ENCODE measurements at places on chromosomes 5 and 9.

GRCh38 chr5:113900816-113901215 lies 387.3 kb downstream of the YTHDC2 start:
- no peak for DNase-seq

DNA sequence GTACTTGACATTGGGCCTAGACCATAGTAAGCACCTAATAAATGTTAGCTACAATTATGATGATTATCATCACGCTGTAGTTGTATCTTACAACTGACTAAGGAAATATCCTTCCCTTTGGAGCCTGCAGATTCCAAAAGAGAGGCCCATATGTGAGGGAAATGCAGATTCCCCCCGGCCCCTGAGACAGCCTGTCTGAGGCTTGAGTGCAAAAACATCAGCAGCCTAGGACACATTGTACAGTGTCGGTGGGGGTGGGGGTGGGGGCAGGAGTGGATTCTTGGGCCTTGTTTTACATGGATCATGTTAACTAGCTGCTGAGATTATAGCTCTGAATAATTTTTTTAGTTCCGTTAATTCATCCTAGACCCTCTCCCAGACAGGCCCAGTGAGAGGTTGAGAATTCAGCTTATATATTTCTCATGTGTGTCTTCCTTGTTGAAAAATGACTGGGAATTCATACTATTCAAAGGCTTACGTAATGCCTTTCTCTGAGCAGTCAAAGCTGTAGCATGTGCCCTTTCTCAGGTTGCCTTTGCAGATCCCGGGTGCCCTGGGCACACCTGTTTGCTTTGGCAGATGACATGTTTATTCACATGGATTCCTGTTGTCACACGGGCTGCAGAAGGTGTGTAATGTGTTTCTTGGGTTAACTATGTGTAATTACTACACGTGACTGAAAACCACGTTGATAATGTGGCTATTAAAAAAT lies 262.8 kb downstream of the NR3C1 start:
- DNase-seq: no peak

DNA sequence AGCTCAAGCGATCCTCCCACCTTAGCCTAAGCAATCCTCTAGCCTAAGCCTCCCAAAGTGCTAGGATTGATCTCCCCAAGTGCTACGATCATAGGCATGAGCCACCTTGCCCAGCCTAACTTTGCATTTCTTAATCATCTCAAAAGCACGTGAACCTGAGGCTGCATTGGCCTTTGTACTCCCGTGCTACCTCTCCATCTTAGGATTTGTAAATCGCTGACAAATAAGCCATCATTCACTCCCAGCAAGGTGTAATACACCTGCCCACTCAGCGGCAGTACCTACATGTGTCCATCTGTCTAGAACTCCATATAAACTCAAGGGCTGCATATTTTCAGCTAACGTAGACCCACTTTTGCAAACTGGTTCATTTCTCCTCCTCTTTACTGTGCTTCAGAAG lies 2.8 kb downstream of the ANKH start:
- no peak for DNase-seq

DNA sequence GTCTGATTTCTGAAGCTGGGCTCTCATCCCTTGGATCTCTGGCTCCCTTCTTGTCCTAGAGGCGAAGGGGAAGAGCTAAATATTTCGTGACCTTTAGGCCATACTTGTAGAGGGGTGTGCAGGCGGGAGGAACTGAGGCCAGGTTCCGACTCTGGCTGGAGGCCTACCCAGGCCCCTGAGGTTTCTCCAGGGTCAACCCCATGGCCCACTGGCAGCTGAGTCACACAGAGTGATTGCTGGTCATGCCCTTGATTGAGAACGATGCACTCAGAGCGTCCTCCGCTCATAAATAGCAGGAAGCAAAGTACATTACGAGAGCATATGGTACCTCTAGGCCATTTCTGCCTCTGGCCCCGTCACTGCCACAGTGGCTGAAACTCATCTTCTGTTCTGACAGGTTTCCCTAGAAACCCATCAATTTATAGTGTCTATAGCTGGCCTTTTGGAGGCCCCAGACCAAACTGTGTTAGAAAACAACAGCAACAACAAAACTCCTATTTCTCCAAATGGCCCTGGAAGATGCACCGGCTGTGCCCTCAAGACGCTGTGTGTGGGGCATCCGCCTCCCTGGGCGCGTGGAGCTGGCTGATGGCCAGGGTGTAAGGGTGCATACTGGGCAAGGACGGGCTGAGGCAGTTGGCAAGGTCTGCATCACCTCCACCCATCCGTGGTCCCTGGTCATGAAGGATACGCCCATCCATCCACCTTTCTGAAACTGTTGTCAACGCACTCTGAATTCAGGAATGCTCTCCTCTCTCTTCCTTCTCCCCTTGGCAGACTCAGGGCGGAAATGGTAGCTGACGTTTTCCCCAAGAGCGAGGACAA lies 32.9 kb upstream of the FCN1 start:
- DNase-seq: no peak

DNA sequence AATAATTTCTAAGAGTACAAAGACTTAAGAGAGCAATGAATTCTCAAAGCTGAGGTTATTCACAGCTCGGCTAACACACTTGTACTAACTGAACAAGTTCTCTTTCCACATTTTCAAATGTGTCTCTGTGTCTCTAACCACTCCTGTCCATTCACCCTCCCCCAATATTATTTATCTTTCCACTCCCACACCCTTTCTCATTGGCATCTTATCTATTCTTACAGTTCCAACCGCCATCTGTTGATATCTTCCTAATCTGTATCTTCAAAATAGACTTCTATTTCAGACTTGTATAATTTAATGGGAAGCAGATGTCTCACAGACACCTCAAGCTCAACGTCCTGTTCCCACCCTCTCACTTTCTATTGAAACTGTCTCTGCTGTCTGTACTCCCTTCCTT lies 205.9 kb downstream of the ANXA1 start:
- no peak for DNase-seq

- peak; percentile 91 for DNase-seq
These were observed 20.8 kb downstream of the ENHO start for GRCh38 chr9:34501889-34502425.

DNA sequence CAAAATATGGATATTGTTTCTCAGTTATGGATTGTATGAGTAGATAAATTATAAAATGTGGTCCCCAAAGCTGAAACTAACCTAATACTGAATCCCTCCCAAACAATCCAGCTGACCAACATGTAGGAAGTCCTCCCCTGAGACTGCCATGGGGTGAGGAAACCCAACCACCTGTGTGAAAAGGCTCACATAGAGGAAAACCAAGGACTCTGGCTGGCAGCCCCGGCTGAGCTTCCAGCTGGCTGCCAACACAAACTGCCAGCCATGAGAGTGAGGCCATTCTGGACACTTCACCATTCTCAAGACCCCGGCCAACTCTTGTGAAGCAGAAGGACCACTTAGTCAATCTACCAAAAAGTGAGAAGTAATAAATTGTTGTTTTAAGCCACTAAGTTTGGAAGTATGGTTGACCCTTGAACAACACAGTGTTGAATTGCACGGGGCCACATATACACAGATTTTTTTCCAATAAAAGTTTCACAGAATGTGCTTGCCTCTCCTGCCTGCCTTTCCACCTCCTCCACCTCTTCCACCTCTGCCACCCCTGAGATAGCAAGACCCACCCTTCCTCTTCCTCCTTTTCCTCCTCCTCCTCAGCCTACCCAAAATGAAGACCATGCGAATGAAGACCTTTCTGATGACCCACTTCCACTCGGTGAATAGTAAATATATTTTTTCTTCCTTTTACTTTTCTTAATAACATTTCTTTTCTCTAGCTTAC lies 15.3 kb upstream of the NRG2 start:
- no peak for DNase-seq

DNA sequence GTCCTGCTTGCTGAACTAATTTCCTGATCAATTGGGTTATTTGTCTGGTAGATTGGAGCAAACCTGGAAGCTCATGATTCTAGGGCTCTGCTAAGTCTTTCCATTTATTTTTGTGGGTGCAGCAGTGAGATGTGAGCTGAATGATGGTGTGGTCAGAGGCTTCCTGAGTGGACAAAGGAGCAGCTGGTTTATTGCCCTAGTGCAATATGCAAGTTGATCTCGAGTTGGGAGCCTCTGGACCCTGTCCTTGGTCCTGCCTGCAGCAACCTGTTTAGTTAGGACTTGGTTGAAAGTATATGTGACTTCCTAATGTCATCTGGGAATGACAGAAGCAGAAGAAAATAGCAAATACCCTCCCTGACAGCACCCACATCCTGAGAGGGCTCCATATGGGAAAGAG lies 4.2 kb upstream of the UNC5A start:
- no peak for DNase-seq

DNA sequence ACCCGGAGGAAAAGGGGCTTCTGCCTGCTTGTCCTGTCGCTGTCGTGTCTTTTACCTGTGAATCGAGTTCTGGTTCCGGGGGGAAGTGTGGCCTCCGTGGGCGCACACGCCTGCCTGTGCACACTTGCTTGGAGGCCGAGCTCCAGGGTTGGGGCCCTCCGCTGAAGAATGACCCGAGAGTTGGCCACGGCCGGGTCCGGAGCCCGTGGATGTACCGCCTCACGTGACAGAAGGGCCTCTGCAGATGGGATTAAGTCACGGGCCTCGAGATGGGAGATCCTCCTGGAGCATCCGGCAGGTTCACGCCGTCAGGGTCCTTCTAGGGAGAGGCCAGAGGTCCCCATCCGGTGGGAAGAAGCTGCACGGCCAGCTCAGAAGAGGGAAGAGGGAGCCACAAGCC lies 81.0 kb downstream of the KCNT1 start:
- DNase-seq: no peak

GRCh38 chr5:72380492-72381274 lies 60.5 kb downstream of the PTCD2 start:
- DNase-seq: no peak

DNA sequence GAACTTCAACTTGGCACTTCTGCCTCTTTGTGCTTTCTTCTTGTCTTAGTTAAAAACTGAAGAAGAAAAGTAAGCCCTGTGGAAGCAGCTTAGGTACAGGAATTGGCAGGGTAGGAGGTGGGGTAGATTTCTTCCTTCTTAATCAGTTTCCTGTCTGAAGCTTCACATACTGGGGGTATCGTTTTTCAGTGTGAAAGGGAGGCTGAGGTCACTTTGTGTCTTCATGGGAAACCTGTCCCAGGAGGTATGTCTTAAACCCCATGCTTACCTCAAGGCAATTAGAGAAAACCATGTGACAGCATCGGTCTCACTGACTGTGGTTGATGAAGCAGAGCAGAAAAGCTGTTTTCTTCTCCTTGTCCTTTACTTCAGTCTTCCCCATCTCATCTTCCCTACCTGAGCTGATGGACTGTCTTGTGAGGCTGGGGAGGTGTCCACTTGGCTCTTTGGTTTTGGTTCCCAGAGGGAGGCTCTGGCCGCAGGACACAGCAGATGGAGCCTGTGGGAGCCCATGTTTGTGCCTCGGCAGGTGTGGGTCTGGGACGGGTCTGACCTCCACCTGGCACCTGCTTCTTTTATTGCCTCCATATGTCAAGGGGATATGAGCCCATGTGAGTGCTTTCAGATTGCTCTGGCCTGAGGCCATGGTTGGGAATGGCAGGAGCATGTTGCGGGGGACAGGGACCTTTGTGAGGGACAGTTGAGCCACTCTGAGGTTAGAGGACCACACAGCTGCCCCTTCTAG lies 47.0 kb downstream of the SH3GL2 start:
- no peak for DNase-seq

GRCh38 chr5:10550222-10550995 lies 13.5 kb upstream of the ANKRD33B start:
- no peak for DNase-seq

GRCh38 chr5:126124706-126125345 lies 298.4 kb upstream of the GRAMD2B start:
- no peak for DNase-seq

DNA sequence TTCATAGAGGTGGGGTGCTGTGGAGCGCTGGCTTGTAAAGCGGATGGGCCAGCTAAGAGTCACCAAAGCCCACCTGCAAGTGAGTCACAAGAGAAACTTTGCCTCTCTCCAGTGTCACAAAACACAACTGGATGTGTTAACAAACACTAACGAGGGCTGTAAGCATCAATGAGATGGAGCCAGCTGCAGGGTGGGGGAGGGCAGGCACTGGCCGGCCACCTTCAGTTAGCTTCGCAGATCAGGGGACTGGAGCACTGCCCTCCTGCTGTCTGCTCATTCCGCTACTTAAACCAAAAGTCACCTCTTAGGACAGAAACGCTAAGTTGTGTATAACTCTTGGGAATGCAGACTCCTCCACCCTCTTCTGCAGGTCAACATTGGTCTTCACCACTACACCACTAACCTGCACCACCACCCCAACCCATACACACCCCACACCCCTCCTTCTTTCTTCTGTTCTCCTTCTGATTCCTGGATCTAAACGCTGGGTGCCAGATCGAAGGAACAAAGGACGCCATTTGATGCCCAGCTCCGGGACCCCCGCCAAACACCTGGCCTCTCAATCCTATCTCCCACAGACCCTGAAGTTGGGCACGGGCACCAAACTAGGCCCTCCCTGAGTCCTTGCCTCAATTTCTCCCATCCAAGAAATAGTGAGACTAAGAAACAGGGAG lies 2.1 kb downstream of the ARSI start:
- DNase-seq: peak; percentile 37

GRCh38 chr9:130042406-130042884 lies 544 bp downstream of the FNBP1 start:
- peak; percentile 50 for DNase-seq

- no peak for DNase-seq
These were observed 113.8 kb upstream of the CCL21 start for GRCh38 chr9:34823778-34824177.

DNA sequence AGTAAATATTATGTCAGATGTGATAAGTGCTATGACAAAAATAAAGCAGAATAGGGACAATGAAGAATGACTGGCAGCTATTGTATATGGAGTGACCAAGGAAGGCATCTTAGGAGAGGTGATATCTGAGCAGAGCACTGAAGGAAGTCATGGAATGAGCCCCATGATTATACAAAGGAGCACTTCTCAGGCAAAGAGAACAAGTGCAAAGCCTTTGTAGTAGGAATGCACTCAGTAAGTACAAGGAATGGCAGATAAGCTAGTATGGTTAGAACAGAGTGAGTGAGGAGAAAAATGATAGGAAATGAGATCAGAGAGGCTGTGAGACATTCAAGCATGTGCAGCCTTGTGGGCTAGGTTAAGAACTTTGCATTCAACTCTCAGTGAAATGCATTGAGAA lies 214.8 kb downstream of the LURAP1L start:
- DNase-seq: no peak

- DNase-seq: no peak
These were observed 65.2 kb downstream of the IPO11 start for GRCh38 chr5:62477801-62478200.

- DNase-seq: no peak
These were observed 98.5 kb downstream of the SNX18 start for GRCh38 chr5:54616031-54616430.
